ENCODE measurements at places on chromosomes 3 and 15. TPM values are rescaled to one million over a fixed set of nuclear protein-coding genes. Genes with fewer than 3 reads are reported as not detected.

DNAH1 gene
- 7.7 TPM for total RNA-seq

TRIM71 gene
- total RNA-seq, result not detected

PFKFB4 gene
- 45.8 TPM for total RNA-seq

HCLS1 gene
- 3.1 TPM for total RNA-seq

SOX14 gene
- total RNA-seq, result not detected

PP2D1 gene
- total RNA-seq, result not detected

KBTBD8 gene
- 16.2 TPM for total RNA-seq

SPTBN5 gene
- 2.4 TPM for total RNA-seq

CPNE9 gene
- not detected for total RNA-seq

CAND2 gene
- 3.1 TPM for total RNA-seq

CCDC191 gene
- 1.1 TPM for total RNA-seq

GOLGA8O gene
- 0.44 TPM for total RNA-seq

SST gene
- not detected for total RNA-seq

BNIP2 gene
- 101 TPM for total RNA-seq

SERINC4 gene
- total RNA-seq, result not detected

PAQR9 gene
- not detected for total RNA-seq

SMAD3 gene
- 94.9 TPM for total RNA-seq

PLA2G4B gene
- total RNA-seq, result 0.66 TPM

MED12L gene
- 0.43 TPM for total RNA-seq

DET1 gene
- 10.0 TPM for total RNA-seq

MOBP gene
- total RNA-seq, result not detected

HRG gene
- not detected for total RNA-seq

CLDN11 gene
- 195 TPM for total RNA-seq

MAP1A gene
- total RNA-seq, result 39.2 TPM

RBPMS2 gene
- 0.22 TPM for total RNA-seq

SPATA12 gene
- not detected for total RNA-seq

TLR9 gene
- not detected for total RNA-seq

ROBO2 gene
- 0.66 TPM for total RNA-seq

Measured in placental pericyte (primary cell).